ENCODE measurements at places on chromosomes 6 and 20.

DNA sequence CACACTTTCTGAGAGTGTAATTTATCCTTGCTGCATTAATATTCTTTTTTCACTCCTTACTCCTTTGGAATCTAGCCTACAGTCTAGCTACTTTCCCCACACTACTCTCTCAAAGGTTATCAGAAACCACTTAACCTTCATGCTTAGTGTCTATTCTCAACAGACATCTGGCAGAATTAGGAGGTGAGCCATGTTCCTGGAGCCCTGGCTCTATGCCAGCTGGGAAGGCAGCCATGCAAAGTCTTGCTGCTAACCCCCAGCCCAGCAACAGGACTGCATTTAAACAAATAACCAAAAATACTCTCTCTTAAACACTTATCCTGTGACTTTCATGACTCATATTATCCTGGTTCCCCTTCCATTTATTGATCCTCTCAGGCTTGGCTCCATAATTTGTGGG lies 260.2 kb downstream of the BCKDHB start:
- no peak for DNase-seq

DNA sequence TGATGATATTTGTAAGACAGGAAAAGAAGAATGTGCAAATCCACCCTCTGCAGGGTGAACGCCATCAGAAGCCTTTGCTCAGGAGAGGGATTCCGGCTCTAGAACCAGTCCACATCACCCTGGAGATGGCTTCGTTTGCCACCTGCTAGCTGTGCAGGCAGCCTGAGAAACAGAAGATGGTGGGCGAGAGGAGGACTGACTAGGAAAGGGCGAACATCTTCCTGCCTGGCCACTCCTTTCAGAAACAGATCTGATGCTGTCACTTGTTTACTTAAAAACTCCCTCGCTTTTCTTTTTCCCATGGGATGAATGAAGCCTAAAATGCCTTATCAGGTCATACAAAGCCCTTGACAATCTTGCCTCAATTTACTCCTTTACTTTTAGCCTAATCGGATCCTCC lies 1.2 kb downstream of the PTPRA start:
- no peak for DNase-seq

DNA sequence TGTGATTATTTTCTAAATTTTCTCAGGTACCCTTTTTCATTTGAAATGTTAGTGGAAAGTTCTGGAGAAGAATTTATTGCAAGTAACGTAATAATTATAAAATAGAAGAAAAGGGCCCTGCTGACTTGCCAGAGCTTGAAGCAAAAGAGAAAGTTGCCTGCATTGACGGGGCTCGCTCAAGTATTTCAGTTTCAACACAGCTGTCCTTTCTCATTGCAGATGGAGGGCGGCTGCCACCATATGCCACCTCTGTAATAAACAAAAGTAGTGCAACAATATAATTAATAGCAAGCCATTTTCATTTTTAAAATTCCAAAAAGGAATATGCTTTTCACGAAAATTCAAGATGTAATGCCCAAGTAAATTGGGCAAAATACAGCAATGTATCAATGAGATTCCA lies 246.2 kb downstream of the PACRG start:
- DNase-seq, result no peak

DNA sequence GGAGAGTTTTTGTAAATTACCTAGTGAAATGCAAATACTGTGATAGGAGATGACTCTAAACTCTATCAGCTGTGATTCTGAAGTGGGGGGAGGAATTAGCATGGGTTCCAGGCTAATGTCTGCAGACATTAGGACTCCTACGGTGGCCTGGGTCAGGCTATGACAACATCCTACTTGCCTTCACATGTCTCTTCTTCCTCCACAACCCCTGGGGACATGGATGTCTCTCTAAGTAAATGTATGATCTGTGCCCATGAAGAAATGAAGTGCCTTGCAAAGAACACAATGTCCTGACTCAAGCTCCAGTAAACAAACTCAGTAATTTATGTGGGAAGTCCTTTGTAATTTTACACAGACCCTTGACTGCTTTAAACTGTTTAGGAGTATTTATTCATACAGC lies 165.8 kb upstream of the EEF1E1 start:
- no peak for DNase-seq

GRCh38 chr6:15594512-15595259 lies 68.1 kb downstream of the DTNBP1 start:
- DNase-seq, result no peak

GRCh38 chr20:11553603-11554002 lies 364.1 kb upstream of the BTBD3 start:
- no peak for DNase-seq

GRCh38 chr6:45436544-45437438 lies 59.1 kb upstream of the SUPT3H start:
- DNase-seq, result no peak

- DNase-seq, result no peak
Observed at GRCh38 chr20:17622851-17623508, 53.1 kb downstream of the DSTN start.

DNA sequence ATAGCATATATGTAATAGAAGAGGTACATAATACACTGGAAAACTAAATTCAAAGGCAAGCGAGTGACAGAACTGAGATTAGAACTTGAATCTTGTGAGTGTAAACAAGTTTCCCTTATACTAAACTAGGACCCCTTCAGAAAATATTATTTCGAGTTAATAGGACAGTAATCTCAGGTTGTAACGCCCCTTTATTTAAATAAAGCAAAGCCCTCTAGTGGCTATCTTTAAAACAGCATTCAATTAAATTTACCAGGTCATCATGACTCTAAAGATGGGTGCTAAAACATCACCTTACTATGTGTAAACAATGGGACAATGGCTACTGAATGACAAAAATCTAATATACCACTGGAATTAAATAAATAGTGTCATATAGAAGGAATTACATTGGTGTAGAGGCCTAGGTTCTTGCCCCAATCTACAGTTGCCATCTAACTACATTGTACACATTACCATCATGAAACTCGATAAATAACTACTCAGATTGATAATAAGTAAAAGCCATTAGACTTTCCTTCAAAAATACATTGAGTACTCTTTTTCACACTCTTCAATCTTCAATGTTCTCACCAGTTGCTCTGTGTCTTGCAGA lies 255.4 kb upstream of the IRAK1BP1 start:
- DNase-seq, result no peak

GRCh38 chr6:54718541-54719023 lies 128.0 kb upstream of the FAM83B start:
- no peak for DNase-seq

DNA sequence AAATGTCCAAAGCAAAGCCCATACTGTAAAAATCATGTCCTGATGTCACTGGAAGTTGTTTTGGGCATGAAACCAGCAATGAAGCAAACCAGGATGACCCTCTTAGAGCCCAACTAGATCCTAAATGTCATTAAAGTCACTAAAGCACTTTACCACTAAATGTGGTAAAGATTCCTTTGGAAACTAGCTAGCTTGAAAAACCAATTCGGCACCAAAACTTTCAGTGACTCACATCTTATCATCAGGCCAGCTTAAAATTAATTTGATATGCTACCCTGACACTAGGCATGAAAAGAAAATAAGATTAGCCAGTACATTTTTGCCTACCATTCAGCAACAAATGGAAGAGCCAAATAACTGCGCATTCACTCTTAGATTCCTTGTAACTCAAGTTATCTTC lies 145.8 kb downstream of the PACRG start:
- no peak for DNase-seq

DNA sequence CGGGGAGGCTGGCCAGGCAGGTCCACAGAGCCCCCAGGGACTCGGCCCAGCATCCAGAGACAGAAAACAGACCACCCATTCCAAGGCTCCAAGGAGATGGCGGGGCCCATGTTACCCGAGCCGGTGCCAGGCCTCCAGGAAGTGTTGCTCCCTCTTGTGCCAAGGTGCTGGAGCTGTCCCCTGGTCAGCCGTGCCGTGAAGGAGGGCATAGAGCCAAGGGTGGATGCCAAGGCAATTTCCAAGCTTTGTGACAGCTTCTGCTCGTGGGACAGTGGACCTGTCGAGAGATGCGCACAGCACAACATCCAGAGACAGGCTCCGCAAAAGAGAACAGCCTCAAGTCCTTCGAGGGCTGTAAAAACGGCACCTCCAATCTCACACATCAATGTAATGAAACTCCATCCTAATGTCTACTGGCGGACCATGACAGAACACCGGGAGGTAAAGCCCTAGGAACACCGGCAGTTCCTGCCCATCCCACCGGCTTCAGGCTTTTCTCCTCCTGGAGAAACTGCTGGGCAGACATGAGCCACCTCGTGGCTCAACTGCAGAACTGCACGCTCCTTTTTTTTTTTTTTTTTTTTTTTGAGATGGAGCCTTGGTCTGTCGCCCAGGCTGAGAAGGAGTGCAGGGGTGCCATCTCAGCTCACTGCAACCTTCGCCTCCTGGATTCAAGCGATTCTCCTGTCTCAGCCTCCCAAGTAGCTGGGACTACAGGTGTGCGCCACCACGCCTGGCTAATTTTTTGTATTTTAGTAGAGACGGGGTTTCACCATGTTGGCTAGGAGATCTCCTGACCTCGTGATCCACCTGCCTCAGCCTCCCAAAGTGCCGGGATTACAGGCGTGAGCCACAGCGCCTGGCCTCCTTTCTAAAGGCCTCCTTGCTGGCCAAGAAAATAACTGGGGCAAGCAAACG lies 30.9 kb upstream of the AVP start:
- no peak for DNase-seq

DNA sequence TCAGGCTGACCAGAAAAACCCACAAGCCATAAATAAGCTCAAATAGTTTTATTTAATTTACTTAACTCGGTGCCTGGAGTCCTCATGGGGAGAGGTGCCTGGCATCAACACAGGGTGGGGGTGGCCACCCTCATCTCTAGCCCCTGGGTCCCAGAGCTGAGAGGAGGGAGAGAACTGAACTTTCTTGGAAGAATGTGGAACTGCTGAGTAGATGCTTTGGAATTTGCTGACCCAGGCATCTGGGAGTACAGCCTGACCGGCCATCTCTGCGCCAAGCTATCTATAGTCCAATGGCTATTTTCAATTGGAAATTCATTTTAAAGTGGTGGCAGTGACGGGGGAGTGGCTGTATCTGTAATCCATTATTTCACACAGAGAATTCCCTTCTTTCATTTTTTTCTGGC lies 104.8 kb downstream of the CDH26 start:
- DNase-seq, result no peak
